ENCODE measurements at places on chromosomes 13 and 19. TPM values are rescaled to one million over a fixed set of nuclear protein-coding genes. Genes with fewer than 3 reads are reported as not detected.

DNA sequence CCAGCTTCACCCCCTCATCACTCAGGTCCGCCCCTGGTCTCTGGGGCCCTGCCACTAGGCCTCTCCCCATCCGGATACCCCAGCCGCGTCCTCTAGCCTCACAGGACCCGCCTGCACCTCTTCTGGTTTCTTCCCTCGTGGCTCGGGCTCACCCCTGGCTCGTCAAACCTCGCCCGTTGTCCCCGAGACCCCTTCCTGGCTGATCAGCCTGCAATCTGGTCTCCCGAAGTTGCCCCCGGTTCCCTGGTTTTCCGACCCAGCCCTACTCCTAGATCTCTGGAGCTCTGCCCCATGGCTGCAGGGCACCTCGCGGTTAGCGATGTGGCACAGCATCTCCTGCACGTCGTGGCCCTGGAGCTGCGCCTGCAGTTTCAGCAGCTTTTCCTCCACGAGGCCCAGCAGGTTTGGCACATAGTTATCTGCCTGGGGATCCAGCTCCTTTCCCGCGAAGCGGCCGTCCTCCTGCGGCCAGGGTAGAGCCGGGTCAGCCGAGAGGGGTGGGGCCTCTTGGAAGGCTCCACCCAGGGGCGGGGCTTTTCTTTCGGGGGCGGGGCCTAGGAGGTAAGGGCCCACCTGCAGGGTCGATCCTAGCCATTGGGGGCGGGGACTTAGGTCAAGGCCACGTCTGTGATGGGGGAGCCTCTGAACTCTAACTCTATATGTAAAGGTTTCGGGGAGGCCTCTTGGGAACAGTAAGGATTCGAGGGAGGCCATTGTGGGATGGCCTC lies 2.4 kb upstream of the RGL3 start:
- DNase-seq = no peak

DNA sequence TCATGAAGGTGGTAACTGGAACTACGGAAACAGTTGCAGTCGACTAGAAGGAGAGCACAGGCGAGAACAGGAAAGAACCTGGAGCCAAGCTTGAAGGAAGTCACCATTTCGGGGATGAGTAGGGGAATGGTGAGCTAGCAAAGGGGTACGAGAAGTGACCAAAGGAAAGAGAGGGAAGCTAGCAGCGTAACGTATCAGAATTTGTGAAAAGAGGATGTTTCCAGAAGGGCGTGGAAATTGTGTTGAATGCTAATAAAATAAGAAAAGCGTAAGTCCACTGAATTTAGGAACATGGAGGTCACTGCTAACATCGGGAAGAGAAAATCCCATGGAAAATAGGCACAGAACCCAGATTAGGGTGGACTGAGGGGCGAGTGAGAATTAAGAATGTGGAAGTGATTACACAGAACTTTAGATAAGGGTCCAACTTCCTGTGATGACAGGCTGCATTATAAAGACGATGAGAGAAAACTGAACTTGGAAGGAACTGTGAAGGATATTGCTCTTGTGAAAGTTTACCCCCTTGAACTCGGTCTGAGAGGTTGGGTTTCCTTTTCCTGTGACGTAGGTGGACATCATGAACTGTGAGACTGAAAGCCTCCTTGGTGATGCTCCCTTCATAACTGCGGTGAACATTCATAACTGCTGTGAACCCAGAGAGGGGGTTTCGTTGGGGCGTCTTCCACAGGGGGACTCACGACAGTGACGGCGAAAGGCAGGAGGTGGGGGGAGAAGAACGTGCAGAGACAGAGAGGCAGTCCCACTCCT lies 2.0 kb upstream of the FFAR2 start:
- no peak for DNase-seq

GRCh38 chr13:34842466-34842865 lies 99.6 kb upstream of the NBEA start:
- DNase-seq = no peak

DNA sequence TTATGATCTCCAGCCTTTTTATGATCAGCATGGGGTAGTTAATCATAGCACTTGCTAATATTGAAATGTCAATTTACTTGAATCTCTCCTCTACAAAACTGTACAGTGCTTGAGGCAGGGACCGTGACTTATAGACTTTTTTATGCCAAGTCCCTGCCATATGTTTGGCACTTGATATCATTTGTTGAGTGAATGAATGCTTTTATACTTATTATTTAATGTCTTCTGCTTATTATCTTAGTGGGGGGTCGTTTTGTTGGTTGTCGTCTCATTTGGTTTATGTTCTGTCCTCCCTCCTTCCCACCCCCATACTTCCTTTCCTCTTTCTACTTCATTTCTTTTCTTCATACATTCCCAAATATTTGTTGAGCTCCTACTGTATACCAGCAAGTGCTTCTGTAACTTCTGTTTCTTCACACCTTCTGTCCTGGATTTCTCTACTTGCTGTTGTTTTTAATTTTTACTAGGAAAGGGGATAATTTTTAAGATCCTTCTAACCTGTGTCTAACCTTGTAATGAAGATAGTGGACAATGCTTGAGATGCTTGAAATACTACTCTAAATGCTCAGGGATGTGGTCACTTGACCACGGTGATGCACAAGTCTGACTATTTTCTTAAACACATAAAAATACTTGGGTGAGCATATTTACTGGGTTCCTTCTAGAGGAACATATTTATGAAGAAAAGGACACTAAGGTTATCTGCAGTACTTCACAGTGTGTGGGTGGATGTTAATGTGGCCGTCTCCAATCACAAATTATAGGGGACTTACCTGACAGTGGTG lies 223.8 kb downstream of the TDRD3 start:
- no peak for DNase-seq

- DNase-seq = no peak
Measured at GRCh38 chr19:55340784-55341147, 1.1 kb downstream of the KMT5C start.

DNA sequence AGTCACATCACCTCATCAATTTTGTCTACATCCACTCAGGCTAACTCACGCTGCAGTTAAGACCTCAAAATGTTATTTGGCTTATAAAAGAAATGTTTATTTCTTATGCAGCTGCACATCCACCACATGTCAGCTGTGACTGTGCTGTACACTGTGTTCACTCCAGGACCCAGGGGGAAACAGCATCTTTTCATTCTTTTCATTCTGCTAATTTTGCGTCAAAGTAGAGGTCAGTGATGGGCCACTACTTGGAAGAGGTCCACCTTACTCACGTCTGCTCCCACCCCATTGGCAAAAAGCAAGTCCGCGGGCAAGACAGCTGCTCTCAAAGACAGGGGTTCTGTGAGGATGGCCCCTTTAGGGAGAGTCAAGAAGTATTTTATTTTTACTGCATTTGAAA lies 4.5 kb upstream of the DCT start:
- DNase-seq = no peak

DNA sequence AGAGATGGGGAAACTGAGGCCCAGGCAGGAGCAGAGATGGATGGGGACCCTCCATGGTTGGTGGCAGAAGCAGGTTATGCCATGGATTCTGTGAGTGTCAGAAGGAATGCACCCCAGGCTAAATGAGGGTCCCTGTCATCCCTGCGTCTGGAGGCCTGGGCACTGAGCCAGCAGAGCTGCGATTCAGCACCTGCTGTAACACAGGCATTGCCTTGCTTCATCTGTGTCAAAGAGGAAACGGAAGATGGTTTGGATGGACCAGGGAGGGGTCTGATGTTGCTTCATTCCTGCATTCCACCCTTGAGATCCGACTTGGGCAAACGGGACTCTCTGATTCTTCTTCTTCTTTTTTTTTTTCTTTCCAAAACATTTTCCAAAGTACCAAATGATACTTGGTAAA lies 1.2 kb downstream of the C5AR1 start:
- DNase-seq = no peak

DNA sequence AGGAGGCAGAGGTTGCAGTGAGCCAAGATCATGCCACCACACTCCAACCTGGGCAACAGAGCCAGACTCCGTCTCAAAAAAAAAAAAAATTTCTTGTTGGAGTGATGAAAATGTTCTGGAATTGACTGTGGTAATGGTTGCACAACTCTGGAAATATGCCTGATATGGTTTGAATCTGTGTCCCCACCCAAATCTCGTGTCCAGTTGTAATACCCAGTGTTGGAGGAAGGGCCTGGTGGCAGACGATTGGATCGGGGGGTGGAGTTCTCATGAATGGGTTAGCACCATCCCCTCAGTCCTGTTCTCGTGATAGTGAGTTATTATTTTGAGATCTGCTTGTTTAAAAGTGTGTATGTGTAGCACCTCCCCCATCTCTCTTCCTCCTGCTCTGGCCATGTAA lies 41.1 kb upstream of the MAP3K10 start:
- no peak for DNase-seq

DNA sequence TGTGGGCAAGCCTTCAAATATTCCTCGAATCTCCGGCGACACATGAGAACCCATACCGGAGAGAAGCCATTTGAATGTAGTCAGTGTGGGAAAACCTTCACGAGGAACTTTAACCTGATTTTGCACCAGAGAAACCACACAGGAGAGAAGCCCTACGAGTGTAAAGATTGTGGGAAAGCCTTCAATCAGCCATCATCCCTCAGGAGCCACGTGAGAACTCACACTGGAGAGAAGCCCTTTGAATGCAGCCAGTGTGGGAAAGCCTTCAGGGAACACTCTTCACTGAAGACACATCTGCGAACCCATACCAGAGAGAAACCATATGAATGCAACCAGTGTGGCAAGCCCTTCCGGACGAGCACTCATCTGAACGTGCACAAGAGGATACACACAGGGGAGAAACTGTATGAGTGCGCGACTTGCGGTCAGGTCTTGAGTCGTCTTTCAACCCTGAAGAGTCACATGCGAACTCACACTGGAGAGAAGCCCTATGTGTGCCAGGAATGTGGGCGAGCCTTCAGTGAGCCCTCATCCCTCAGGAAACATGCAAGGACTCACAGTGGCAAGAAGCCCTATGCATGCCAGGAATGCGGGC lies 28.8 kb downstream of the ZNF333 start:
- DNase-seq = no peak

GRCh38 chr19:35533822-35534392 lies 651 bp downstream of the GAPDHS start:
- no peak for DNase-seq

DNA sequence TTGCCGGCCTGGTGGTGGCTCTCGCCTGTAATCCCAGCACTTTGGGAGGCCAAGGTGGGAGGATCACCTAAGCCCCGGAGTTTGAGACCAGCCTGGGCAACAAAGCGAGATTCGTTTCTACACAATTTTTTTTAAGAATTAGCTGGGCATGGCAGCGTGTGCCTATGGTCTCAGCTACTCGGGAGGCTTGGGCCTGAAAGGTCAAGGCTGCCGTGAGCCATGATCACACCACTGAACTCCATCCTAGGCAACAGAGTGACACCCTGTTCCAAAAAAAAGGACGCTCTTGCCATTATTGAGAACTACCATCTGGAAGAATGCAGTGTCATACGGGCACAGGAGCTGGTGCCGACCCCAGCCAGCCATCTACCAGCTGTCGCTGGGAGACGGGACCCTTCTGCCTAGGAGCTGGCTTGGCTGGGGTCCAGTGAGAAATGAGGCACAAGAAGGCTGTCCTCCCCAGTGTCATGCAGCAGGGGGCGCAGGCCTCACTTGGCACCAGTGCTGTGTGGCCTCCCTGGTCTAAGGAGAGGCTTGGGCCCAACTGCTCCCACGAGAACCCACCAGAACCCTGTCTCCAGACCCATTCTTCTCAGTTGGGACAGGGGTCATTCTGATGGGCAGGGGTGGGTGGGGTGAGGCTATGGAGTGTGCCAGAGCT lies 12.2 kb upstream of the RELB start:
- DNase-seq = no peak

Gene ZNF541
- total RNA-seq = not detected

Gene MRPL34
- 176 TPM for total RNA-seq

Gene VSTM2B
- 0.98 TPM for total RNA-seq

Gene COX7A1
- total RNA-seq = 33.1 TPM

Gene ZNF709
- total RNA-seq = 3.7 TPM

Gene GFY
- total RNA-seq = not detected

Gene PSG3
- not detected for total RNA-seq

Gene CEACAM1
- 24.3 TPM for total RNA-seq

Data from vagina (tissue), 2 donors.